ENCODE measurements at places on chromosomes 7 and 10.

GRCh38 chr10:129136074-129136473, 331.0 kb upstream of the MGMT start:
- no peak for DNase-seq

DNA sequence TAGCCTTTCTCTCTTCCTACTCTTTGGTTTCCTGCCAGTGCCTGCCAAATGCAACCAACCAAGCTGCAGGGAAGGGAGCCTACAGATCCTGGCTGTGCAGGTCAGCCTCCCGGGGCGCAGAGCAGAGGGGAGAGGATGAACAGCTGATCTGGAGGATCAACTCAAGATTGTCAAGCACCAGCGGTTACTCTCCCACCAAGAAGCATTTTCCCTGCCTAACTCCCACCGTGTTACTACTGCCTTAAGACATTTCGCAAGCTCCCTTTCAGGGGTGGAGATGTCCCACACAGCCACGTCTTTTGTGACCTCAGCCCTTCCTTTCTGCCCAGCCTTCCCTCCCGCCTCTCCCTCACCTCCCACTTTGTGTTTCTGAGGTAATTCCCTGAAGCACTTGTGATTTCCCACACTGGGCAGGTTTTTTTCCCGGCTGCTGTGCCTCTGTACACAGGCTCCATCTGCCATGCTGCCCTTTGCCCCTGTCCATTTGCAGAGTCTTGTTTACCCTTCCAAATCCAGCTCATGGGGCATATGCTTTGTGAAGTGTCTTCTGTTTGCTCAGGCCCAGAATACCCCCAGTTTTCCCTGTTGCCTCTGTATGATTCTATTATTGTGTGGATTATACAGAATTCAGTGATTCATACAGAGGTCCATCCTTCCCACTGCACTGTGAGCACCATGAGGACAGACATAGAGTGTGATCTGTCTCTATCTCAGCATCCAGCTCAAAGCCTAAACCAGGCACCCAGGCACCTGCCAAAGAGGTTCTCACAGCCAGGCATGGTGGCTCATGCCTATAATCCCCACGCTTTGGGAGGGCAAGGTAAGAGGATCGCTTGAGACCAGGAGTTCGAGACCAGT, 40.9 kb upstream of the PAPSS2 start:
- DNase-seq: no peak

- no peak for DNase-seq
Measured at GRCh38 chr10:122282253-122282671, 11.2 kb downstream of the BTBD16 start.

DNA sequence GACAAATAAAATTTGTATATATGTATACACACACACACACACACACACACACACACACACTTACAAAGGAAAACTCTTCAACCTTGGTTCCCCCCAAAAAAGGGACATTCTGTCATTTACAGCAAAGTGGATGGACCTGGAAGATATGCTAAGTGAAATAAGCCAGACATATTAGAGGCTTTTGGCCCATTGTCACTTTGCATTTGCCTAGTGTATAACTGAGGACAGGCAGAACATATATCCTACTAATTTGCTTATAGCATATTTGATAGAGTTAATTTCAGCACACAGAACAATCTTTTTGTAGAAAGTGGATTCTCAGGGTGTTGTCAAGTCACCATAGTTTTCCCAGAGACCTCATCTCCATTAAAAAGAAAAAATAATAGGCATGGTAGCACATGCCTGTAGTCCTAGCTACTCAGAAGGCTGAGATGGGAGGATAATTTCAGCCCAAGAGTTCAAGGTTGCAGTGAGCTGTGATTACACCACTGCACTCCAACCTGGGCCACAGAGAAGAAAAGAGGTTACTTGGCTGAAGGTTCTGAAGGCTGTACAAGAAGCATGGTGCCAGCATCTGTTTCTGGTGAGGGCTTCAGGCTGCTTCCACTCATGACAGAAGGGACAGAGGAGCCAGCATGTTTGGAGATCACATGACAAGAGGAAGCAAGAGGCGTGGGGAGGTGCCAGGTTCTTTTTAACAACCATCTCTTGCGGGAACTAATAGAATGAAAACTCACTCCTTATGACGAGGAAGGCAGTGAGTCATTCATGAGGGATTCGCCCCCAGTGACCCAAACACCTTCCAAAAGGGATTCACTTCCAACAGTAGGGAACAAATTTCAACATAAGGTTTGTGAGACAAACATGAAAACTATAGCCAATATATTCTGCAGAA, 135.6 kb downstream of the TMEM168 start:
- no peak for DNase-seq

DNA sequence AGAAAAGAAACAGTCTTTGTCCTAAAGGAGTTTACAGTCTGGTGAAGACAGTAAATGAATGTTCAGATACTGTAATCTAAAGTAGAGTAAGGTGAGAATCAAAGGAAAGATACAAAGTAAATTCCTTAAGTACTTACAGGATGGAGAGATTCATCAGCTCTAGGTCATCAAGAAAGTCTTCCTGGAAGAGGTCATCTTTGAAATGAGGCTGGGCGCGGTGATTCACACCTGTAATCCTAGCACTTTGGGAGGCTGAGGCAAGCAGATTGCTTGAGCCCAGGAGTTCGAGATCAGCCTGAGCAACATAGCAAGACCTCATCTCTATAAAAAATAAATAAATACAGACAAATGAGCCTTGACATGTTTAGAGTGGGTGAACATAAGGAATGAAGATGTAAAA, 18.3 kb downstream of the FHIP2A start:
- DNase-seq: no peak

Measured in activated T-cell treated with anti-CD3 and anti-CD28 coated beads, Interleukin-2, amount 50 U/mL, for 72 hours (primary cell).